Left lung (tissue), 14 donors: ENCODE measurements at places on chromosomes 5 and 9. TPM values are rescaled to one million over a fixed set of nuclear protein-coding genes. Genes with fewer than 3 reads are reported as not detected.
A peak's percentile ranks its signal among the peaks of the same experiment; 100 is the strongest.

The CDC26 gene
- 33.3 TPM for polyA plus RNA-seq

The TMED9 gene
- polyA plus RNA-seq, result 140 TPM

The ROR2 gene
- 33.6 TPM for polyA plus RNA-seq

The SLC22A4 gene
- 4.9 TPM for polyA plus RNA-seq

The SLC2A6 gene
- polyA plus RNA-seq, result 5.4 TPM

The CTSV gene
- 3.4 TPM for polyA plus RNA-seq

The SEMA5A gene
- polyA plus RNA-seq, result 18.7 TPM

The FPGS gene
- 52.6 TPM for polyA plus RNA-seq

The CDO1 gene
- polyA plus RNA-seq, result 55.7 TPM

- H3K27ac ChIP-seq, result no peak overlapping the region
- no peaks in the 10 kb centered on the region for H3K36me3 ChIP-seq
- peaks cover 3% of the 10 kb centered on the region for H3K4me1 ChIP-seq
- no peak for DNase-seq
- no peak overlapping the region for H3K4me3 ChIP-seq
- no peaks in the 10 kb centered on the region for H3K27me3 ChIP-seq
These were observed 99.1 kb downstream of the DPYSL3 start for GRCh38 chr5:147410496-147411358.

GRCh38 chr5:111859031-111859430, 102.0 kb upstream of the NREP start:
- H3K36me3 ChIP-seq, result no peaks in the 10 kb centered on the region
- no peak overlapping the region for H3K27ac ChIP-seq
- peaks cover 10% of the 10 kb centered on the region for H3K4me1 ChIP-seq
- no peak overlapping the region for H3K4me3 ChIP-seq

DNA sequence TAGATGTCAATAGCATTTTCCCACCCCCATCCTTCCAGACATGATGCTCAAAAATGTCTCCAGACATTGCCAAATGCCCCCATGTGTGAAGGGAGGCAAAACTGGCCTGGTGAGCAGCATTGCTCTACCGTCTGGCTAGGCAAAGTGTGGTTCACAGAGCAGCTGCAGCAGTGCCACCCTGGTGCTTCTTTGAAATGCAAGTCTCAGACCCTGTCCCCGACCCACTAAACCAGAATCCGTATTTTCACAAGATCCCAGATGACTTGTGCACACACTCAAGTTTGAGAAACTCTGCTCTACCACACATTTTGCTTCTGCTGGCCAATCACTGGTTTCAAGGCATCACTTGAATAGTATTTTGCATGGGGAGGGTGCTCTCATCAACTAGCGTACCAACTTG, 226.6 kb upstream of the KLF9 start:
- H3K27ac ChIP-seq, result no peak overlapping the region
- H3K36me3 ChIP-seq, result no peaks in the 10 kb centered on the region
- H3K4me1 ChIP-seq, result no peaks in the 10 kb centered on the region
- no peak for DNase-seq
- H3K27me3 ChIP-seq, result no peaks in the 10 kb centered on the region

- no peak overlapping the region for H3K4me3 ChIP-seq
- H3K36me3 ChIP-seq, result peaks cover 9% of the 10 kb centered on the region
- H3K4me1 ChIP-seq, result peaks cover 3% of the 10 kb centered on the region
- no peak overlapping the region for H3K27ac ChIP-seq
These were observed 30.8 kb downstream of the DAB2IP start for GRCh38 chr9:121682201-121682600.

GRCh38 chr5:173653822-173654523, 37.5 kb upstream of the BOD1 start:
- no peak overlapping the region for H3K27ac ChIP-seq
- H3K4me3 ChIP-seq, result no peak overlapping the region
- no peaks in the 10 kb centered on the region for H3K27me3 ChIP-seq
- DNase-seq, result no peak

- H3K36me3 ChIP-seq, result no peaks in the 10 kb centered on the region
- DNase-seq, result peak; percentile 91
- H3K4me1 ChIP-seq, result peaks cover 83% of the 10 kb centered on the region
- H3K4me3 ChIP-seq, result no peak overlapping the region
- peak overlapping the region; percentile 82 for H3K27ac ChIP-seq
These were observed 41.5 kb downstream of the SH3PXD2B start for GRCh38 chr5:172412724-172413286.

DNA sequence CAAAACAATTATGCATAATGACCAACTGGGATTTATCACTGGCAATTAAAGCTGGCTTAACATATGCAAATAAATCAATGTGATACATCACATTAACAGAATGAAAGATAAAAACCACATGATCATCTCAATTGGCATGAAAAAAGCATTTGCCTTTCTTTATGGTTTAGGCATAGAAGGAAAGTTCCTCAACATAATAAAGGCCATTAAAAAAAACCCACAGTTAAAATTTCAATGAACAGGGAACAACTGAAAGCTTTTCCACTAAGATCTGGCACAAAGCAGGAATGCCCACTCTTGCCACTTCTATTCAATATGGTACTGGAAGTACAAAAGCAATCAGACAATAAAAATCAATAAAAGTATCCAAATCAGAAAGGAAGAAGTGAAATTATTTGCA, 151.2 kb upstream of the CD180 start:
- H3K4me3 ChIP-seq, result no peak overlapping the region
- H3K36me3 ChIP-seq, result no peaks in the 10 kb centered on the region
- H3K27ac ChIP-seq, result no peak overlapping the region
- H3K4me1 ChIP-seq, result peaks cover 10% of the 10 kb centered on the region
- no peaks in the 10 kb centered on the region for H3K27me3 ChIP-seq

- H3K4me3 ChIP-seq, result no peak overlapping the region
- H3K27me3 ChIP-seq, result no peaks in the 10 kb centered on the region
- no peak overlapping the region for H3K27ac ChIP-seq
- DNase-seq, result no peak
- peaks cover 3% of the 10 kb centered on the region for H3K4me1 ChIP-seq
These were observed 279.6 kb downstream of the ARRDC3 start for GRCh38 chr5:91103353-91104061.
